ENCODE measurements at places on chromosomes 2 and 18. TPM values are rescaled to one million over a fixed set of nuclear protein-coding genes. Genes with fewer than 3 reads are reported as not detected.

DNA sequence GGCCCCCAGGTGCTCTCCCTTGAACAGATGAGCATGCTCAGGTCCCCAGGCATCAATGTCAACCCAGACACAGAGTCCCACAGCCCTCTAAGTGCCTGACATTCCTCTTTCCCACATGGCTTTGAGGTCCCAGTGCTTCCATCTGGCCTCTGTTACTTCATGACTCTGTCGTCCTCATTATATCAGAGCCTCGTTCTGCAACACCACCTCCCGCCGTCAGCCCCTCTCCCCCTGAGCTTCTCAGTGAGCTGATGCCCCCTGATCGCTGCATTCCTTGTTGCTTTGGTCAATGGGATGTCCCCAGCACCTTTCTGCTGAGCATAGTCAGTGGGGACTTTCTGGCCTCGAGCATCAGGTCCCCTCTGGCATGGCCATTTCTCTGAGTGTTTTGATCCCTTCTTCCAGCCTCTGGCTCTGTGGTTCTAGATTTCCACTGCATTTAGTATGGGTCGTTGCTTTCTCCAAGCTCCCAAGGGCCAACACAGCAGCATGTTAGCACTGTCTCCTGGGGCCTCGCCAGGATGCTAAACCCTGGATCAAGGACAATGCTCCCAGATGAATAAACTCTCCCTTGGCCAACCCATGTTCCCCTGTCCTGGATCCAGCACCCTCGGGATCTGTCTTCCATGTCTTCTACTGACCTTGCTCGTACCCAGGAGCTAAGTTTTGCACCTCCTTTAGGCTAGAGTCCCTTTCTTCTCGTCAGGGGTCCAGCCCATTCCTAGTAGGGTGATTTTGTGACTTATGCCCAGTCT, 143.2 kb upstream of the TWIST2 start:
- no peak for DNase-seq

- peak; percentile 94 for DNase-seq
Observed at GRCh38 chr18:54822872-54823845, 5.1 kb upstream of the RAB27B start.

GRCh38 chr2:206020171-206020570, 65.8 kb downstream of the INO80D start:
- DNase-seq, result no peak

DNA sequence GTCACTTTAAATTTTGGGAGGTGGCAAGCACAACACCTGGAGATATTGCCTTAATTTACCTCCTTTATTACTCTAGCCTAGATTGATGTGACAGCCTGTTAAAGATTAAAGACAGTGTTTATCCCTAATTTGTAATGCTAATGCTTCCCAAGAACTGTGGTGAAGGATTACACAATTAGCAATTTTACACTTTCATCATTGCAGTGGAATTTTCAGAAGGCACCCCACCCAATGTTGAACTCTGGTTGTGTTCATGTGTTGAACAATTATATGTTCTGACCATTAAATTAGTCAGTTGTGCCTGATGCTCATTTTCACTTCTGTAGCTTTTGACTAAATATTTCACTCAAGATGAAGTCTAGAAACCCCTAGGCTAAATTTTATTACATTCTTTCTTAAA, 317.1 kb upstream of the CWC22 start:
- DNase-seq, result peak; percentile 61

- DNase-seq, result no peak
Observed at GRCh38 chr2:127735044-127735443, 33.7 kb downstream of the SFT2D3 start.

- DNase-seq, result no peak
Observed at GRCh38 chr2:188979187-188980114, 5.3 kb downstream of the COL3A1 start.

GRCh38 chr2:215431778-215432758, 3.8 kb downstream of the FN1 start:
- DNase-seq, result no peak

DNA sequence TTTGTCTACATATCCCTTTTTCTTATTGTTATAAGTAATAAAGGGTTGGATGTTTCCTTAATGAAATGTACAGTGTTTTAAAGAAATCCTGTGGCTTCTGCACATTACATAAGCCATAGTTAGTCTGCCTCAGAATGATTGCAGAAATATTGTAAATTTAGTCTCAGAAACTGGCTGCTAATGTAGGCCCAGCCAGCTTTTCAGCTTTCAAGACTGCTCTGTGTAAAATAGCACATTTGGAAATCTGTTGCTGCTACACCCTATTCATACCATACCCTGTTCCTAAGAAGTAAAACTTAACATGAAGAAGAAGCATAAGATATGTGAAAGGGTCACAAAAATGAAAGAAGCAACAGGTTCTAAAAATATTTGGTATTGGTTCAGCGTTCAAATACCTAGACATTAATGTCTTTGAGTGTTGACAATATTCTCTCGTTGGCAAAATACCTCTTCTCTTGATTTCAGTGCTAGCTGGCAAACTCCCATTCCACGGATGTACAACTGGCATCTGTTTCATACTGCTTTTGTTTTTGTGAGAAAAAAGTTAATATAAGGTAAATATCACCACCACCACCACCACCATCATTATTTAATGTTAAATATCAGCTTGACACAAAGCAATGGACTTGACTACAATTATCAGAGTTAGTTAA, 19.2 kb upstream of the NCKAP1 start:
- DNase-seq, result no peak

- no peak for DNase-seq
Observed at GRCh38 chr2:189143925-189144324, 35.6 kb downstream of the COL5A2 start.

The CYS1 gene
- 3.5 TPM for total RNA-seq

The CYP27A1 gene
- total RNA-seq, result 14.5 TPM

The LONRF2 gene
- total RNA-seq, result 0.02 TPM

The KCNJ3 gene
- not detected for total RNA-seq

All from mammary epithelial cell (primary cell).